RKO (cell line): ENCODE measurements at places on chromosomes 7 and 10.

- DNase-seq: no peak
These were observed 85.6 kb downstream of the OR13A1 start for GRCh38 chr10:45229823-45230222.

DNA sequence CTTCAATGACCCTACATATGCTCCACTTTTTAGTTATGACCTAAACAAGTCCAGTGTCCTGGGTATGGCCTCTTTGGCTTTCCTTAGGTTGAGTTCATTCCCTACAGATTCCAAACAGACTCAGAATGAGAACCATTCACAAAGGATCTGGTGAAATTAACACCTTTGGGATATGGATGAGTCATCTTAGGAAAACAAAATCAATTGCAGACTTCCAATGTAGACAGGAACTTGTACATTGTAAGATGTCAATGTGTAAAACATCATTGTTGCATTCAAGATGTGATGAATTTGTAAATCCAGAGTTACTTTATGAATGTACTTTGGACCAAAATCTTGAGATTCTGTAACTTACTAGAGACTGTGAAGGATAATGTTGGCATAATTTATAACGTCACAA is 43.4 kb upstream of the HECTD2 start:
- no peak for DNase-seq

DNA sequence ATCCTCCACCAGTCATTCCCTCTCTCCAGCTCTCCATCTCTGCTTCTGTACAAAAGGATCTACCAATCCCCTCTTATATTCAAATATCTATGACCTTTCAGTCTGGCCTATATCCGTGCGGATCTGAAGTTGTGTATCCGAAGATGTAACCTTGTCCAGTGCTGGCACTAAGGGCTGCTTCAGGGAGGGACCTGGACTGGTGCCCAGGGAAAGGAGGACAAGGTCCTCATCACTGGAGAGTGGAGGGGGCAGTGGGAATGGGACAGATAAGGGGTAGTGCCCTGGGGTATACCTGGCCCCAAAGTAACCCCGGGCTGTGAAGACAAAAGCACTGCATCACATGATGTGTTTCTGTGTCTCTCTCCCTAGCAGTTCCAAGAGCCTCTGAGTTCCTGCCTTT is 1.8 kb downstream of the TMEM225B start:
- DNase-seq: no peak

- no peak for DNase-seq
These were observed 262.2 kb downstream of the WDR11 start for GRCh38 chr10:121113385-121113696.

- DNase-seq: no peak
These were observed 92.1 kb downstream of the HIP1 start for GRCh38 chr7:75646571-75647102.

GRCh38 chr10:59895629-59896116 is 10.7 kb downstream of the CCDC6 start:
- DNase-seq: no peak

- no peak for DNase-seq
These were observed 126.3 kb upstream of the STARD3NL start for GRCh38 chr7:38051786-38052185.

- no peak for DNase-seq
These were observed 6.2 kb downstream of the HHEX start for GRCh38 chr10:92695679-92696605.

GRCh38 chr10:102393411-102394078 is 2.0 kb upstream of the NFKB2 start:
- DNase-seq: no peak

DNA sequence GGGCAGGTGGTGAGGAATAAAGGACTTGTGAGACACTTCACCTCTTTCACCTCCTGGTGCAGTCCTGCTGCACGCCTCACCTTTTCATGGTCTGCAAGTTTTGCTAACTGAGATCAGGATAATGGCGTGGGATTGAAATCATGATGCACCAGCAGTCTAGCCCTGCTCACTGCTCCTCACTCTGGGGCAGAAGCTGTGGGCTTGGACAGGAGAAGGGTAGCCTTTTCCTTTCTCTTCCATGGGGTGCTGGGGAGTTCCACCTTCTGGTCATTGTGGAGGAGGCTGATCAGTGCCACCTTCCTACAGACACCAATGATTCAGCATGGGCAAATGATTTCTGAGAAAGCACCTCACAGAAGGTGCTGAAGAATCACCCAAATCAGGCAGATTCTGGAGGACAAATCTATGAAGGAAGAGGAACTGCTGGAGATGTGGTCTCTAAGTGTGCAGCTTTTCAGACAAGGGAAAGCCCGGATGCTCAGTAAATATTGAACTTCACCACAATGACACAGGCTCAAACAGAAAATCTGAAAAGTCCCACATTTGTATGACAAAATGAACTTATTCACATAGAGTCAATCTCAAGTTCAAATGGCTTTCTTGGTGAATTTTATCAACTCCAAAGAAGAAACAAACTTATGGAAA is 19.7 kb downstream of the MBL2 start:
- no peak for DNase-seq

- DNase-seq: no peak
These were observed 12.3 kb downstream of the NHLRC2 start for GRCh38 chr10:113866551-113867394.

GRCh38 chr7:4713183-4713784 is 31.2 kb downstream of the FOXK1 start:
- no peak for DNase-seq

DNA sequence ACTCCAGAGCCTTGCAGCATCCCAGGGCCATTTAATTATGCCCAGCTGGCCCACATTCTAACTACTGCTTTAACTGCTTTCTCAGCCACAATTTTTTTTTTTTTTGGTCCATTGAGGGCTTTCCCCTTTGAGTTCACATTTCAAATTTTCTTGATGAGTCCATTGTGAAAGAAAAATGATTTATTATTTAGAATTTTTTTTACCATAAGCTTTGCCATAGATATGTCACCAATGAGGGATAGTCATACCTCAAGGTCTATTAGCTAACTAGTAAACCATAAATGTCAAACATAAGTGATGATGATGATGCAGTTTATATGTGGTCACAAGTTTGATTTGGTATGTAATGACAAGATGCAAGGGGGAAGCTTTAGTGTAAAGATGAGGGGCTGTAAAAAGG is 282.9 kb downstream of the BICC1 start:
- no peak for DNase-seq

DNA sequence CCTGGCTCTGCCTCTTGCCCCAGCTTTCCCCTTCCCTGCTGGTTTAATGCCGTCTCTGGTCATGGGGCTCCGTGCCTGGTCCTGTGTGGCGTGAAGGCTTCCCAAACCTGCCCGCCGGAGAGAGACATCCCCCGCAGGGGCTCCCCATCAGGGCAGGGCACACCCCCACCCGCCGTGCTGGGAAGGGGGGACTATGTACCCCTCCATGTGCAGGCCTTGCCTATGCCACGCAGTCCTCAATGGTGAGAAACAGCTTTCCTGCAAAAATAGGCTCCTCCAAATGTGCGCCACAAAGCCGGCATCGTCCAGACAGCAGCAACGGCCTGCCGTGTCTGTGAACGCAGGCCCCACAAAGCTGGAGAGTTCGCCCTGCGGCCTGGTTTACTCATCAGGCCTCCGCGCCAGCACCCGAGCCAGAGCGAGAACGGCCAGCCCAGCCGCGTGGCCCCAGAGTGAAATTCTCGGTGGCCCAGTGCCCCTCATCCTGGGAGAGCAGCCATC is 313.4 kb downstream of the DNAJB6 start:
- no peak for DNase-seq

DNA sequence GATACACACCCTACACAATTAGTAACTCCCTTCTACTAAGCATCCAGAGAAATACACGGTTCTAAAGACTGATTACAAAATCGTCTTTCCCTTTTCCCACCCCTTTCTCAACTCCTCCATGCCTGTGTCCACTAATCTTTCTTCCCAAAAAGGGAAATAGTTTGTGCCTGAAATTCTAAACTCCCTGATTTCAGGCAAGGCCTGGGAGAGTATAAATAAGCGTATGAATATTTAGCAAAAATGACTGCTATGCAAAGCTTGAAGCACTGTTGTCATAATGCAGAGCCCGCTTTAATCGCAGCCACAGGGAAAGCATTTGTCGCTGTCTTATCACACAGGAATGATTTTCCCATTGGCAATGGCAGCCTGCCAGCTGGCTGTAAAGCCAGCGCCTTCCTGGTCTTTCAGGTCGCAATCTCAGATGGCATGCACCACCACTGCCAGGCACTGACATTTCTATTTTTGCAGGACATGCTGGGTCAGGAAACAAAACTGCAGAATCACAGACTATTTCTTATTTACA is 142.9 kb upstream of the PCGF5 start:
- DNase-seq: no peak

GRCh38 chr7:3277604-3278572 is 23.2 kb upstream of the SDK1 start:
- DNase-seq: no peak

- DNase-seq: no peak
These were observed 10.1 kb downstream of the ANKRD22 start for GRCh38 chr10:88841316-88842111.

- DNase-seq: no peak
These were observed 1.8 kb upstream of the VSIR start for GRCh38 chr10:71774916-71775702.

DNA sequence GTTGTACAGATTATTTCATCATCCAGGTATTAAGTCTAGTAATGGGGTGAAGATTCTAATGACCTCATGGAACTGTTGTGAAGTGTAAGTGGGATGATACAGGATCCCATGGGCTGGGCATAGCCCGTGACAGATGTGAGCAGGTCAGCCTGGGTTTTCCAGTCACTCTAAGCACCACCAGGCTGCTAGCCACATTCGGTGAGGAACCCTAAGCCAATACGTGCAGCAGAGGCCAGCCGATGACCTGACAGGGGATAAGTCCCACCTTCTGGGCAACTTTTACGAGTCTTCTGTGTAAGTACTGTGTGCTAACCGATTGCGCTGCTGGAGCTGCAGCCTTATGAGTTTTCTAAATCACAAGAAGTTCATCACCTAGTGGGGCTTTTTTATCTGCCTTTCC is 7.3 kb downstream of the ZNF503 start:
- DNase-seq: no peak

- no peak for DNase-seq
These were observed 9.8 kb upstream of the FZD9 start for GRCh38 chr7:73423519-73424488.

GRCh38 chr10:25113191-25114035 is 61.4 kb upstream of the GPR158 start:
- peak; percentile 81 for DNase-seq

GRCh38 chr10:42630537-42631134 is 7.7 kb downstream of the ZNF33B start:
- DNase-seq: no peak

DNA sequence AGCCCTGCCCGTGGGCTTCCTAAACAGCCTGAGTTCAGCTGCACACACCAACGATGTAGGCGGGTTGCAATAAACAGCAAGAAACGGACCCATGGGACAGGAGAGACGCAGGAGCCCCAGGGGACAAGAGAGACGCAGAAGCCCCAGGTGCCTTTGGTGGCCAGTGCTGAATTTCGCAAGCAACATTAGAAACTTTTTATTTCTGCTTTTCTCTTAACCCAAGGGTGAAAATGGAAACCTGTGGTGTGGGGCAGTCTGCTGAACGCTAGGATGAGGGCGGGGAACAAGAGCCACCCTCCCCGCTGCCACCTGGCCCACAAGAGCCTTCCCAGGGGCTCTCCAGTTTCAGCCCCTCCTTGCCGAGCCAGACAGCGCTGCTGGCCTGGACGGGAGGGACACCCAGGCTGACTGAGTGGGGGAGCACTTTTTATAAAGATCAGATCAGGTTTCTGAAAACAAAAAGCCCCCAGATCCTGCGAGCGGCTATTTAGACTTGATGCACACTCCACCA is 20.0 kb upstream of the GPR146 start:
- DNase-seq: no peak

- DNase-seq: no peak
These were observed 20.8 kb downstream of the AKR1E2 start for GRCh38 chr10:4846775-4847174.

DNA sequence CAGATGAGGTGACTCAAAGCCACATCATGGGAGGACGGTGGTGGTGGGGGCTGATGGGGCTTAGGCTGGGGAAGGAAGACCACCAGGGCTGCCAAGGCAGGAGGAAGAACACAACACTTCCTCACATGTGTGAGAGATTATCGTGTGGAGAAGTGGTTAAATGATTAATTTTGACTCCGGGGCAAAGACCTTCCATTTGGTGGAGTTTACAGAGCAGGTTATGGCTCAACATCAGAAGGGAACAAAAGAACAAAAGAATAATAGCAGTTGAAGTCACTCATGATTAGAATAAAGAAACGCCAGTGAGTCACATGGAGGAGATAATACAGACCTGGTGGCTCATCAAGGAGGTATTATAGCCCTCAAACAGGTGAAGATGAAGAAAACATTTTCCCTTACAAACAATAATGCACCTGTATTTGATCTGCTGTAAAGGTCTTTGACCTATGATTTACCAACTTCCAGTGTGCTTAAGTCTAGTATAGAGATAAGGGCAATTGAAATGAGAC is 170.1 kb downstream of the PKD1L1 start:
- no peak for DNase-seq

DNA sequence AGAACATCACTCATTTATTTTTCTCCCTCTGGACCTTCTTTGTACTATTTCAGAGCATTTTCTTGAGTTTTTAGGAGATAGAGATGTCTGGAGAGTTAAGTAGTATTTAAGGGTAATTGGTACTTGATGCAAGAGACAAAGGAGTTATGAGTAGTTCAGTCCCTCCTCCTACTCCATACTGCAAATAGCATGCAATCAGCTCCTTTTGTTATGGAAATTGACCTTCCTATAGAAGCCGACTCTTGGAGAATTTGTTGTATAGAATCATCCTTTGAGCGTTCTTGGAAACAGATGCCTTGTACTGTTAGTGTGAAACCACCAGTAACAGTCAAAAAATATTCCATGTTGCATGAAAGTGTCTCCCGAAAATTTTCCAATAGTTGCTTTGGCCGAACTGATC is 428.2 kb upstream of the GALNT17 start:
- DNase-seq: no peak

DNA sequence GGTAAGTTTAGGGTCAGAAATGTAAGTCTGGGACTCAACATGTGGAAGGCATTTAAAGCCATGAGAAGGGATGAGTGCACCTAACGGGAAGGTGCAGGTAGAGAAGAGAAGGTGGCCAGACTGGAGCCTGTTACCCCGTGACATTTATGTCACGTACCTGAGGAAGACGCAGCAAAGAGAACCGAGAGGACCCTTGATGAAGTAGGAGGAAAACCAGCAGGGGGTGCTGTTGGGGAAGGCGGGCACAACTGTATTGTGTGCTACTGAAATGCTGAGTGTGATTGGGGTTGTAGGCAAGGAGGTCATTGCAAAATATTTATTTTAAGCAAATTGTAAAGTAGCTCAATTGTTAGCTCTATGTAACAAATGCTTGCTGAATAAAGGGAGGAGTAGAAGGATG is 338.2 kb upstream of the PRKCQ start:
- no peak for DNase-seq

DNA sequence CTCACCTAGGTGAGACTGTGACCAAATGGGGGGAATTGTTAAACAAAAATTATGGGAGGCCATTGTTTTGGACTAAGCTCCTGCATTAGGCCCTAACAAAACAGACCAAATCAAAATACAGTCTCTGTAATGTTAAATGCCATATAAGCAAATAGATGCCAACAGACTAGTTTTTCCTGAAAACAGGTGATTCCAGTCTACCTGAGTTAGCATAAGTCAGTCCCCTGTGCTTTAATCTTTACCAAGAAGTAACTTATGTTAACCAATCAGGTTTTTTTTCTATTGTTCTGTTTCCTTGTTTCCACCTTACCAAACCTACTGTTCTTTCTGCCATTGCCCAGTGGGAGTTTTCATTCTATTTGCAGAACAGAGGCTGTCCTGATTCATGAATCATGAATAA is 48.0 kb downstream of the PDZD8 start:
- DNase-seq: no peak
